HepG2 (cell line): ENCODE measurements at places on chromosomes 5 and 9.

DNA sequence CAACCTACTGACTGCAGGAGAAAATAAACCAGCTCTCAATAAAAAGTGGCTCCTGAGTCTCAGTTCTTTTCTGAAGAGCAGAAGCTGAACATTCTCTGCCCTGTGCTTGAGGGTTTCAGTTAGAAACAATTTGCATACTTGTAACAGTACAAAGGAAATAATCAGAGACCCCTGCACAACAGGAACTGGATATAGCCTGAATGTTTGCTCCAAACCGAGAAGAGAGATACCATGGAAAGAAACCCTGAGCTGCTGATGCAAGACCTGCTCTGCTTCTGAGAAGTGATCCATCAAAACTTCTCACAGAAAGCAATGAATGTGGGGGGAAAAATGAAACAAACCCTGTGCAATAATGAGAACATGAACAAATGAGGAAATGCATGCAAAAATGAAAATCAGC lies 592.9 kb downstream of the SEMA5A start:
- H3K36me3 ChIP-seq: no peaks in the 10 kb centered on the region
- H3K27me3 ChIP-seq: no peaks in the 10 kb centered on the region
- H3K4me1 ChIP-seq: no peaks in the 10 kb centered on the region
- no peak for DNase-seq
- H3K27ac ChIP-seq: no peak overlapping the region

GRCh38 chr9:70293214-70293613 lies 34.4 kb downstream of the SMC5 start:
- no peaks in the 10 kb centered on the region for H3K27me3 ChIP-seq
- DNase-seq: no peak
- H3K4me1 ChIP-seq: no peaks in the 10 kb centered on the region
- H3K36me3 ChIP-seq: peaks cover 43% of the 10 kb centered on the region
- H3K27ac ChIP-seq: no peak overlapping the region

- no peaks in the 10 kb centered on the region for H3K27me3 ChIP-seq
- H3K4me1 ChIP-seq: peaks cover 33% of the 10 kb centered on the region
- no peaks in the 10 kb centered on the region for H3K36me3 ChIP-seq
- H3K27ac ChIP-seq: no peak overlapping the region
- no peak for DNase-seq
Observed at GRCh38 chr5:109937951-109938350, 248.2 kb downstream of the MAN2A1 start.

GRCh38 chr5:14698495-14698894 lies 34.0 kb downstream of the OTULIN start:
- H3K27ac ChIP-seq: no peak overlapping the region
- no peaks in the 10 kb centered on the region for H3K4me1 ChIP-seq
- peaks cover 10% of the 10 kb centered on the region for H3K36me3 ChIP-seq
- no peak for DNase-seq
- no peak overlapping the region for H3K4me3 ChIP-seq

DNA sequence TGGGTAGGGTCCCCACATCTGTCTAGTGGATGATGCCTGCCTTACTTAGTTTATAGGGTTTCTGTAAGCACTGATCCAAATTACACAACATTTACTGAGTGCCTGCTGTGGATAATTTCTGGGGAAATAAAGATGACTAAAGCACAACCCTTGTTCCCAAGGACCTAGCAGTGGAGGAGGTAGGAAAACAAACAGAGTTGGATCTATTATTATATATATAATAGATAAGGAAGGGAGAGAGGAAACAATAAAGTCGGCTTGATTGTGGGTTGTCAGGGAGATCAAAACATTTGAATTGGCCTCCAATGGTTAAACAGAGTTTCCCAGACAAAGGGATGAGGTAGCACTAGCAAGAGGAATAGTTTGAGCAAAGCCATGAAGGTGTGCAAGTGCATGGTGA lies 14.0 kb downstream of the IL33 start:
- no peaks in the 10 kb centered on the region for H3K36me3 ChIP-seq
- DNase-seq: no peak
- no peaks in the 10 kb centered on the region for H3K4me1 ChIP-seq
- H3K4me3 ChIP-seq: no peak overlapping the region
- H3K27ac ChIP-seq: no peak overlapping the region
- peaks cover 1% of the 10 kb centered on the region; the same call in 1 of the 2 replicates for H3K27me3 ChIP-seq

- H3K36me3 ChIP-seq: no peaks in the 10 kb centered on the region
- H3K4me1 ChIP-seq: no peaks in the 10 kb centered on the region
- peak; percentile 5 for DNase-seq
- H3K27me3 ChIP-seq: no peaks in the 10 kb centered on the region
- H3K4me3 ChIP-seq: no peak overlapping the region
- H3K27ac ChIP-seq: no peak overlapping the region
Observed at GRCh38 chr9:79477955-79478771, 93.6 kb upstream of the TLE4 start.

DNA sequence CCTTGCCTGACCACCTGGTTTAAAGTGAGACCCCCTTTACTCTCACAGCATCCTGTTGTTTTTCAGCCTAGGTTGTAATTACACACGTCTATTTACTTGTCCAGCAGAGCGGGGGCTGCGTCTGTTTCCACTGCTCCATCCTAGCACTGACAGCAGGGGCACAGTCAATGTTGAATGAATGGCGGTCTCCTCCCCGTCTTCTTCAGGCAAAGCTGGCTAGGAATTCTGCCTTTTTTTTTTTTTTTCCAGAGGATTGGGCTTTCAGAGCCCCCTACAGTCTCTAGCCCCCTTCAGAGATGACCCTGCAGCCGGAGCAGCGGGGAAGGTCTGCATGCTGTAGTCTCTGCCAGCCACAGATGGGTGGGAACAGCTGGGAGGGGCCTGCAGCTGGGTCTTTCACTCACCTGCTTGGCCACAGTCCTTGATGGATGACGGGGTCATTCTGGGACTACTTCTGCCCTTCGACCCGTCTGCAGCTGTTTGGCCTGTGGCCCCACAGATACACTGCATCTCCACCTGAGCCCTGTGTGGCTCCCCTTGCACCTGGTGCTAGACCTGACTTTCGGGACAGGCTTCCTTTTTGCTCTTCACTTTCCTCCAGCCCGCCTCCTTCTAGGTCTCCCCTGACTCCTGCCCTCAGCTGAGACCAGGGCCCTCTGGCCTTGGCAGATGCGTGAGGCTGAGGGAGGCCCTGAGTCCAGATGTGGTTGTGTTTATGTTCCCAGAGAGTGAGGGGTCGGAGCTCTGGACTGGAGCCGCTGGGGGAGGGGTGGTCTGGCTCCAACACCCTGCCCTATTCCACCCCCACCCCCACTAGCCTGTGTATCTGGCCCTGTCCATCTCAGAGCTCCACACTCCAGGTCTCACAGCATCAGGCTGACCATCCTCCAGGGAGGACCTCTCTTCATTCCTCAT lies 8.0 kb downstream of the PITX1 start:
- peak overlapping the region; percentile 12 for H3K27ac ChIP-seq
- H3K4me3 ChIP-seq: no peak overlapping the region
- H3K4me1 ChIP-seq: peaks cover 18% of the 10 kb centered on the region
- peaks cover 13% of the 10 kb centered on the region; the same call in 1 of the 3 replicates for H3K36me3 ChIP-seq
- DNase-seq: no peak

DNA sequence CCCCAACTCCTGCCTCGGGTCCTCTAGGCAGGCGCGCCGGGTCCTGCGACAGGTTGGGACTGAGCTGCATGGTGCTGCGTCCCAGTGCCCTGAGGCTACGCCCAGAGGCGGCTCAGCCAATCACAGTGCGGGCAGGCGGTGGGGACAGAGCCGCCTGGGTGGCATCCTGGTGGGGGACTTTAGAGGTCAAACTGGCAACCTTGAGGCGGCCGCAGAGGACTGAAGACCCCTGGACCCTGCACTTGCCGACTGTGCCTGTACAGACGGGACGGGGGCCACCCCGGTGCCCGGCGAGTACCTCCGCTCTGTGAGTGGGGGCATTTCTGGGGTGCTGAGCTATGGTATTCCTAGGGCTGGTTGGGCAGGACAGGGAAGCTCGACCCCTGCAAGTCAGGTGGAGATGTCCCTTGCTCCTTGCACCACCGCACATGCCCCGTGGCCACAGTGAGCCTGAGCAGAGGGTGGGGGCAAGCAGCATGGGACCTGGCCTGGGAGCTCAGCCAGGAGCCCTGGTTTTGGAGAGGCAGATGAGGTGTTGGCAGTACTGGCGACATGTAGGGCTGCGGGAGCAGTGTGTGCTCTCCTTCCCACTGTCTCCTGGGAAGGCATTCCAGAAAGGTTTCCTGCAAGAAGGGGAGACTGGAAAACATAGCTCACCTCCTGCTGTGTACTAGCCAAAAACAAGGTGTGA lies 45.5 kb downstream of the CTSL start:
- DNase-seq: no peak
- no peak overlapping the region for H3K27ac ChIP-seq
- no peaks in the 10 kb centered on the region for H3K4me1 ChIP-seq

DNA sequence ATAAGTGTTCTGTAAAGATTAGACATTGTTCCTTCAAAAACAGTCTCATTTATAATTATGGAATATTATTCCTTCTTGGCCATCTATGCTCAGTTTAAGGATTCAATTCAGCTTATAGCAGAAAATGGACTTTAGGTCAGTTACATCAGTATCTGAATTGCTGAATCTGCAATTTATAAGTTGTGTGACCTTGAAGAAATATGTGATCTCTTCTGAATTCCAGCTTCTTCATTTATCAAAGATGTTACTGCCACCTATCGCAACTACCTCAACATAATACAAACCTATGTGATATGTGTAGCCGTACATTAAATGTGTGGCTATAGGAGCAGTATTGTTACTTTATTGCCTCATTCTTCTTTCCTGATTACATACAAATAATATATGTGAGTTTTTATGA lies 118.2 kb downstream of the CDH12 start:
- H3K27me3 ChIP-seq: no peaks in the 10 kb centered on the region
- no peak for DNase-seq
- no peak overlapping the region for H3K4me3 ChIP-seq
- H3K4me1 ChIP-seq: no peaks in the 10 kb centered on the region
- H3K36me3 ChIP-seq: no peaks in the 10 kb centered on the region

DNA sequence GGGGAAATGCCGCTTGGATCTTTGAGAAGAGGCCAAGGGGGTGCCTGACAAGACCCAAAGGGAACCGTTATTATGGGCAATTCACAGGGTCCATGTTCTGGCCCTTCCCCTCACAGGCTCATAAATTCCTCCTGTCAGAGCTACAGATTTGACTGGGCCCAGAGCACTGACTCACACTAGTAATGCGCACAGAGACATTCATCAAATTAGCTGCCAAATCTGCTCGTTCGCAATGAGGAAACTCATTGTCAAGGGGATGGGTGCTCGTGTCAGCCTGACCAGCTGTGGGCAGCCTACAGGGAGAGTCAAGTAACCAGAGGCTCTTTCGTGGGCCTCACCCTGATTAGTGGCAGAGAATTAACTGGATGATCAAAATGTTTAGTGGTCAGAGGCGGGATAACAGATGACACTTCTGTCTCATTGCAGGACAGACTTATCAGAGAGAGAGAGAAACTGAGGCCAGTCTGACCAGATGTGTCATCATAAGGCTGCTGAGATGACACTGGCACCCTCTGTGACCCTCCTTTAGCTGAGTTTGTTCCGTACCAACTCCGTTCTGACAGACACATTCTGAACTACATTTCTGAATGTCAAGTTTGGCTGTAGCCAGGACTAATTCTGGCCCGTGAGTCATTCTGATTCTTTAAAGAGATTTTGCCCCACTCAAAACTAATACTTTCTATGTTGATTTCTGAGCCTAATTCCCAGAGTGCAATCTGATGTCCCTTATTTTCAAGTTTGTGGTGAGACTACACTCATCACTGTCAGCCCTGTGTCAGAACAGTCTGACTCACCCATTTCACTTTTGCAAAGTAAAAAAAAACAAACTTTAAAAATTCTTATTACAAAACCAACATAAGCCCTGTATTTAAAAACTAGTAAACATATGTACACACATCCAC lies 377.1 kb downstream of the ACTL7B start:
- H3K27ac ChIP-seq: no peak overlapping the region
- H3K36me3 ChIP-seq: no peaks in the 10 kb centered on the region
- peaks cover 14% of the 10 kb centered on the region for H3K27me3 ChIP-seq
- DNase-seq: peak; percentile 25
- peaks cover 33% of the 10 kb centered on the region for H3K4me1 ChIP-seq
- no peak overlapping the region for H3K4me3 ChIP-seq
